GM03348 (cell line): ENCODE measurements at places on chromosomes 6 and 20.

DNA sequence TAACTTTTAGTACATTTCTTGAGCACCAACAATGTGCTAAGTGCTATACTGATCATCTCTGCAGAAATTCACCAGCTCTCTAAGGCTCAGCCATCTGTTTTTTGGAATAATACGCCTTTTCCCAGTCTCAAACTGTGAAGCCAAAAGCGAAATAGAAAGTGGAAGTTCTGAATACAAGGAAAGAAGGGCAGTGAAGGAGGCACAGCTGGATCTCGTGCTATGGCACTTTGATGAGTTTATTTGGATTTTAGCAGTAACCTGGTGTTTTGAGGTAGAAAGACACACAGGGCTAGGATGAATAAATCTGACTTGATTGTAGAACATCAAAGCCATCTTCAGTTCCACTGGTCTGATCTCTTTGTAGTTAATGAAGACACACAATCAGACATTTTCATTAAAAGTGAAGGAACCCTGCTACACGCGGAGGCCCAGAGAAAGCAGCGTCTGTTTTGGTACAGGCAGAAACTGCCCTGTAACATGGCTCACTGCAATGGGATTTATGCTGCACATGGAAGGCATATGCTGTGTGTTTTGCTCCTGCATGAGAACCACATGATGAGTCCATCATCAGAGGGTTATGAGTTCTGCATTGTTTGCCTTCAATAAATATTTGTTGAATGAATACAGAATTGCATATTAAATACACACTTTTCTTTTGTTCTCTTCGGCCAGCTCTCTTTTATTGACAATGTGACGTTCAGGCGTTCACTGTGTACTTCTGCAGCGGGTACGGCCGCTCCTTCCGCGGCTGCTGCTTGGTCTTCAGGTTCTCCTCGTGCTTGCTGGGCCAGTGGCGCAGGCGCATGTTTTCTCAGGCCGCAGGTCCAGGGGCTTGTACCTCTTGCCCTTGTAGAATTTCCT, 100.9 kb downstream of the PREP start:
- DNase-seq: peak; percentile 19

DNA sequence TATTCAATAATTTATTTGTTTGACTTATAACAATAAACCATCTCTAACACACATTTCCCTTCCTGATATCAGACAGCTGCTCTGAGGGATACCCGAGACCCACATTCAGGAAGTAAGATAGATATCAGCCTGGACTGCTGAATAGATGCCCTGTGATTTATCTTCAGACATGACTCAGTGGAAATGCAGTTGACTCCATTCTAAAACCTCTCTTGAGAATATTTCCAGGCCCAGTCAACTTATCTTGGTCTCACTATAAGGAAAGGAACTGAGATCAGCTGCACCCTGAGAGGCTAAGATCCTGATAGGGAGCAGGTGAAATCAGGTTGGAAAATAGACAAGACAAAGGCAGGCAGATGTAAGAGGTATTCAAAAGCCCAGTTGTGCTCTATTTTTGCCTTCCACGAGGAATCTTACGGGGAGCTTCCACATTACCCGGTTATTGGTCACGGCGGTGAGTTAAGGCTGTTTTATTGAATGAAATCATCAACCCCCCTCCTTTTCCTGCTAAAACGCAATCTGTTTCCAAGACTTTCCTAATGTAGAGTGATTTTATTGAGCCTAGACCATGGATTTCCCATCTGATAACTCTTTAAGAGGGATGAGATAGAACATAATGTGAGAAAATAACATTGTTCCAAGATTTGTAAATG, 25.5 kb downstream of the C6orf15 start:
- peak; percentile 46 for DNase-seq

DNA sequence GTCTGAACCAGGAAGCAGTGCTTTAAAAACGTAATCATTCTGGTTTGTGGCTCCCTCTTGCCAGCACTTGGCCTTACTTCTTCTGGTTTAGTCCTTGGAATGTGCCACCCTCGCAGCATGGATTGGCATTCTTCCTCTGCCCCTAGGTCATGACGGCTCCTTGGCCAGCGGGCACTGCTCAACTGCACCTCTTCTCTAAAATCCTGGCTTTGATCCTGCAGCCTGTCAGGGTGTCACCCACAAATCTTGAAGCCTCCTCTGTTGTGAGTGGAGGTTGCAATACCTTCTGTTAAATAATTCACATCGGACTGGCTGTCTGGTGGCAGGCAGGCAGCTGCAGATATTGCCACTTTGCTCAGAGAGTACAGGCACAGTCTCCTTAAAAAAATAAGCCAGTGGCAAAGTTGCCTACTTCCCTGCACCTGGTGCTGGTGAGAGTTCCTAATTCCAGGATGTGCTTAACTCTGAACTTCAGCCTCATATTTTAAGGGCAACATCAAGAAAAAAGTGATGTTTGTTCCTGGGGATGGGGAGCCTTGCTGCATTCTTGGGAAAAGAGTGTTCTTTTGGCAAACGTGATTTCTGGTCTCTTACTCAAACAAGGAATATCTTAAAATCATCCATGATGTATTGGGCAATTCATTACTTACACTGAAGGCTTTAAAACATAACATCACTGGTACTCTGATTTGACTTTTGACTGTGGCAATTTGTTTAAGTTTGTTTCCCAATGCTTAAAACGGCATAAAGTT, 179.8 kb downstream of the FOXA2 start:
- no peak for DNase-seq

- DNase-seq: peak; percentile 2
Measured at GRCh38 chr6:40348591-40348990, 238.6 kb downstream of the LRFN2 start.

DNA sequence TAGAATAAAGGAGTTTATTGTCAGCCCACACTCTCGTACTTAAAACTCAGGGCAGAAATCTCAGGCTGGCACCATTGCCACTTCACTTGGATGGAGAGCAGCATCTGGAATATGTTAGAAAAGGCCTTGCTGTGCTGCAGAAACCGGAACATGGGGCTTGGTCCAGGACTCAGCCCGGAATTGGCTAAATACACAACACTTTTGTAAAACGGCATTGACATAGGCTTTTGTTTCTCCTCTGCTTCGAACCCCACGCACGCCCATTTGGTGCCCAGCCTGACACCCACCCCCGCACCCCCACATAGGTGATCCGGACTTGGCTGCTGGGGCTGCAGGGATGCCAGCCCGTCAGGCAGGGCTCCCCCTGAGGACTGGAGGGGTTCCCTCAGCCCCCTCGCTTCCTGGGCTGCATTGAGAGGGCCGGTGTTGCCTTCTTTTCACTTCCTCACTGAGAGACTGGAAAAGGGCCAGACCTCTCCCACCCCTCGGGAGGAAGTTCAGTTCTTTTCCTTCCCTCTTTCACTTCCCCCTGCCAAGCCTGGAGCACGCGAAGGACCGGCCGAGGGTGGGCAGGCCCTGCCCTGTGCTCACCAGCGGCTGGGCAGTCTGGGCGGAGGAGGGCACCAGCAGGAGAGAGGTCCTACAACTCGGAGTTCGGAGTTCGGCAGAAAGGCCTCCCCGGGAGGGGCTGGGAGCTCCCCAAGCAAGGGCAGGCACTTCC, 17.9 kb upstream of the CST3 start:
- peak; percentile 29 for DNase-seq
